ENCODE measurements at places on chromosomes 7 and 10.

DNA sequence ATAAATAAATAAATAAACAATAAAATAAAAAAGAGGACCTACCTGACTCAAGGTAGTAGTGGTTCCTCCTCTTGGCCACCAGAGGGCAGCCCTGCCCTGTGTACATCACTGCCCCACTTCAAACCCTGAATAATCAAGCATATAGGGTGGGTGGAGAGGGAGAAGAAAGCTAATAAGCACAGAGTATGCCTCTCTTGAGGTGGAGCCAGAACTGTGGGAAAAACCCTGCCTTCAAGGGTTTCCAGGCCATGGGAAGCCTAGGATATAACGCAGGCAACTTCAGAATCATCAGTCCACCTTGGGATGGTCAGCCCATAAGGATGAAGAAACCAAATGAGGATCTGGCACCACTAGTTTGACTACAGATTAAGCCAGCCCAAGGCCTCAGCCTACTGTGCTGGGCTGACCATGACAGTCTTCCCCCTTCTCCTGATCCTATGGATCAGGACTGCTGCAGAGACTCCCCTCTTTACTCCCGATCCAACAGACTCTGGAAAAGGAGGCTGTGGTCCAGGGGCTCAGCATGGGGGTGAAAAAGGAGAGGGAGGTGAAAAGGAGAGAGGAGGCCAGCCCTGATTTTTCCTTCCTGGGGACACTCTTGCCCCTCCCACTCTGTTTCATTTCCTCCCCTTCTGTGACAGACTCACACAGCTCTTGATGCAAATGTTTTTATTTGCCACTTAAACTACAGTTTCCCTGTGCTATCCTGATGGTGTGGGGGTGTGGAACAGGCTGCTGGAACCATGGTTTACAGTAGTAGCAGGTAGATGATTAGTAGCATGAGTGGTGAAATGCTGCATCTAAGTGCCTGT, 10.1 kb downstream of the AVPI1 start:
- peak; percentile 48 for DNase-seq

- DNase-seq: no peak
Measured at GRCh38 chr10:20091698-20092097, 275.5 kb downstream of the PLXDC2 start.

GRCh38 chr10:131697476-131698128, 203.2 kb upstream of the PPP2R2D start:
- no peak for DNase-seq

- DNase-seq: no peak
Measured at GRCh38 chr7:103577059-103577458, 131.1 kb upstream of the SLC26A5 start.

Measured in activated CD4-positive, CD25-positive, alpha-beta regulatory T cell treated with anti-CD3 and anti-CD28 coated beads, Interleukin-2, amount 50 U/mL, for 72 hours (primary cell).